T-helper 1 cell (primary cell): ENCODE measurements at places on chromosomes 7 and 10.

DNA sequence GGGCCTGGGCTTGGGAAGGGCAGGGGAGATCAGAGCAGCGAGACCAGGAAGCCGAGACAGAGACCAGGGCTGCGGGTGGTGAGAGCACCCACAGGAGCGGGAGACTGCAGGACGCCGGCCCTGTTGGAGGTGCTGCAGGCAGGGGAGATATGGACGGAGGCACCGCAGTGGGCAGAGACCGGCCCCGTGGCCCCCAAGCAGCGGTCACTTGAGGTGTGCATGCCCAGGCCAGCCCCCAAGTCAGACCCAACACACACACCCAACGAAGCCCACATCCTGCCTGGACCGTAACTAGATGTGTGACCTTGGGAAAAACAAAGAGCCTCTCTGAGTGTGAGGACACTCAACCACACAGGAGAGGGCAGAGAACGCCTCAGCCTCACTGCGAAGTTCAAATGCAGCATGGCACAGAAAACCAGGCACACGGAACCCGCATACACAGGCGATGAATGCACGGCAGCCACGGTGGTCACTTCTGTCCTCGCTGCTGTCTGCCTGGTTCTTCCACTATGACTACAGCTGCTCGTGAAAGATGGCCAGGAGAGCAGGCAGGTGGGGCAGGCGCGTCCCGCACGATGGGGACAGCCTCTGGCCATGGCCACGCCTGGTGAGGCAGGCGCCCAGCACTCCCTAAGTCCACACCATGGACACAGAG, 214.7 kb downstream of the MAD1L1 start:
- DNase-seq, result peak; percentile 1

- no peak for DNase-seq
Observed at GRCh38 chr10:19828278-19829049, 12.2 kb downstream of the PLXDC2 start.

GRCh38 chr10:70913191-70913892, 25.0 kb upstream of the PCBD1 start:
- no peak for DNase-seq

DNA sequence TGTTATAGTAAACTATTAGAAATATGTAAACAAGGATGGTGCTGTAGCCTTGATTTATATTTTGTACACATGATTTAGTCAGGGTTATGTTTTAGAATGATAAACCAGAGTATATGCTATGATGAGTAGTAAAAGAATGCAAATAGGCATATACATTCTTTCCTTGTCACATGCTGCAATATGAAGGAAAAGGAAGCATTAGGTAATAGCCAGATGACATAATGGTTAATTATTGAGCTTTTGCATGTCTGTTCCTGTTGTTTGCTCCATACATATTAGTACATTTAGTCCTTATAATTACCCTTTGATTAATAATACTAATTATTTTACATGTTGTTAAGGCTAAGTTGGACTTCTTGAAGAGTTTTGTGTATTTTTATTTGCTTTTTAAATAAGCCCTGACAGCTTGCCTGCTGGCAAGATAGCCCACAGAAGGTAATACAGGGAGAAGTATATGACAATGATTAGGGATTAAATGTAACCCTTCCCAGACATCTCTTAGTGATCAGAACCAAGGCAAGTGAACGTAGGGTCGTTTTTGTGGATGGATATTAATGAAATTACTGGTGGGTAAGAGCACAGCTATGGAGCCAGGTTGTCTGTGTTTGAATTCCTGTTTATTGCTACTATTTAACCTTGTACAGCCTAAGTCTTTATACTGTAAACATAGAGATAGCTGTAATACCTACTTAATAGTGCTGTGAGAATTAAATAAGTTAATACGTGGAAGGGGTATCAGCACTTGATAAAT, 68.4 kb downstream of the PHTF2 start:
- DNase-seq, result no peak

- no peak for DNase-seq
Observed at GRCh38 chr10:124063750-124064603, 29.4 kb downstream of the CHST15 start.

DNA sequence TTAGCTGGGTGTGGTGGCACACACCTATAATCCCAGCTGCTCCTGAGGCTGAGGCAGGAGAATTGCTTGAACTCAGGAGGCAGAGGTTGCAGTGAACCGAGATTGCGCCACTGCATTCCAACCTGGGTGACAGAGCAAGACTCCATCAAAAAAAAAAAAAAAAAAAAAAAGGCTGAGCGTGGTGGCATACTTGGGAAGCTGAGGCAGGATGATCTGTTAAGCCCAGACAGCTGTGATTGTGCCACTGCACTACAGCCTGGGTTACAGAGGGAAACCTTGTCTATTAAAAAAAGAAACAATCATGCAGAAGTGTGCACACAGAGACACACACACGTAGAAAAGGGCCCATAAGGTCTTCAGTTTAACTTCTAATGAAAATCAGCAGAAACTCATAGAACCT, 150.6 kb downstream of the TPST1 start:
- no peak for DNase-seq

GRCh38 chr10:22315455-22316285, 518 bp upstream of the COMMD3 start:
- DNase-seq, result no peak

DNA sequence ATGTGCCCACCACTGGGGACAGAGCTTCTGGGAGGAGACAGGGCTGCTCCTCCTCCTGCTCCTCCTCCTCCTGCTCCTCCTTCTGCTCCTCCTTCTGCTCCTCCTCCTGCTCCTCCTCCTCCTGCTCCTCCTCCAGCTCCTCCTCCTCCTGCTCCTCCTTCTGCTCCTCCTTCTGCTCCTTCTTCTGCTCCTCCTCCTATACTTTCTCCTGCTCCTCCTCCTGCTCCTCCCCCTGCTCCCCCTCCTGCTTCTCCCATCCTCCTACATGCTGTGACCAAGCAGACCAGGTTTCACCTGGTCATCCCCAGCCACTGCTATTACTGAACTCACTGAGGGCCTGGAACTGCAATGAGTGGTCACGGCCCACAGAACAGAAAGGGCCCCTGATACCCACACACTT, 154.0 kb upstream of the PPP2R2D start:
- DNase-seq, result no peak

- no peak for DNase-seq
Observed at GRCh38 chr10:62244088-62244487, 24.6 kb downstream of the RTKN2 start.

DNA sequence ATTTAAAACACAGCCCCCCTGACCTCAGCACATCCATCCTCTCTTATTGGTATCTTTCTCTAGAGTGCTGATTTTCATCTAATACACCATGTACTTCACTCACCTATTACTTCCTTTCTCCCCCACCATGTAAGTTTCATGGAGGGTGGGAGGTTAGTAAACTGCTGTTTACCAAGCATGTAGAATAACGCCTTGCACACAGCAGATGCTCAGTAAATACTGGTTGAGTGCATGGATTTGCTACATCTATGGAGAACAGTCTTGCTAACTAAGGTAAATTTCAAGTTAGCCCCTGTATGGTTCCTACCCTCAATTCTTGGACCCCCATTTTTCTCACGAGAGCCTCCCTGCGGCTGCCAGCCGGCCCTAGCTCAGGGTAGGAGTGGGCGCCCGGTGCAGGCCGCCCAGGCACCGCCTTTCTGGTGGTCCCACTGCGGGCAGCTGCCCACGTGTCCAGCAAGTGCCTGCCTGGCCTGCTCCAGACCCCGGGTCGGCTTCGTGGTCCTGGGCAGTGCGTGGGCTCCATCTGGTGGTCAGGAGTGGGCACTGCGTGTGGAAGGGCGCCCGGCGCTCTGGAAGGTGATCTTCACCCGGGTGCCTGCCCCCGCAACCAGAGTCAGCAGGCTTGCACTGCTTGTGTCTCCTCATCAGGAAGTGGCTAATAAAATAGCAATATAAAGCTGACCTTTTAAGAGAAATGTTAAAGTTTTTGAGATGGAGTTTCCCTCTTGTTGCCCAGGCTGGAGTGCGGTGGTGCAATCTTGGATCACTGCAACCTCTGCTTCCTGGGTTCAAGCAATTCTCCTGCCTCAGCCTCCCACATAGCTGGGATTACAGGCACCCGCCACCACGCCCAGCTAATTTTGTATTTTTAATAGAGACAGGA, 63.4 kb upstream of the DNAJB6 start:
- peak; percentile 58 for DNase-seq

- DNase-seq, result no peak
Observed at GRCh38 chr10:30431435-30431911, 2.5 kb upstream of the MAP3K8 start.

GRCh38 chr7:114574384-114574783, 159.8 kb downstream of the FOXP2 start:
- no peak for DNase-seq

- no peak for DNase-seq
Observed at GRCh38 chr10:1287971-1288401, 231.8 kb downstream of the WDR37 start.

DNA sequence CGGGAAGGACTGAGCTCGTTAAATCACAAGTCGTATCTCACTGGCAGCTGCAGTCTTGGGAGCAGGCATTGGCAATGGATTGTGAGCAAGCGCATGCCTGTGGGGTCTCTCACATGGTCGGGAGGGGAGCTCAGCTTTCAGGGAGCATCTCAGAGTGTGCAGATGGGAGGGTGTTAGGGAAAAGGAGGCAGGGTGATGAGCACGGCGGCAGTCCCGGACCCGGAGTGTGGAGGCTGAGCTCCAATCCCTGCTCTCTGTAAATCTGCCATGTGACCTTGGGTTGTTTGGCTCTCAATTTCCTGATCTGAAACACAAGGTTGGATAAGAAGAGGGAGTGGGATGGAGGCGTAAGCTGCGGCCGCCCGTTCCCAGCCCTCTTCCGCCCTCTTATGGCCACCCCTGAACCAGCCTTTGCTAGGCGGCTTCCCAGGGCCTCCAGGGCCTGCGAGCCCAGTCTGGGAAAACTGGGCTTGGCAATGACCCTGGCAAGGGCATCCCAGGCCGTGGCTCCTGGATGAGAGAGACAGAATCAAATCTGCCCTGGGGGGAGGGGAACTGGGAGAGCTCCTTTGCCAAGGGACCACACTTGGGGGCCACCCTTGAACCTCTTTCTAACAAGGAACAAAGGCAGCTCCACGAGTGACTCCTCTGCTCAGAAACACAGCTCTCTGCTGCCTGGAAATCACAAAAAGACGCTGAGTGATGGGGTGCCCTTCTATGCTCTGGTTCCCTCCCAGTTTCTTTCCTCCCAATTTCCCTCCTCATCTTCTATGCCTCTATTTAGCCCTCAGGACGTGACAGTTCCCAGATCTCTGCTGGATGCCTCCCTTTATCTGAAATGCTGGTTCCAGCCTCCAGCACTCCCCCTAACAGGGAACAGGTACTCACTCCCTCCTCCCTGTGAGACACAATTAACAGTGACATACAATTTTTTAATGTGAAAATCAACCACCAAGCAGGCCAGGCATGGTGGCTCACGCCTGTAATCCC, 41.7 kb upstream of the LOXL4 start:
- DNase-seq, result no peak

DNA sequence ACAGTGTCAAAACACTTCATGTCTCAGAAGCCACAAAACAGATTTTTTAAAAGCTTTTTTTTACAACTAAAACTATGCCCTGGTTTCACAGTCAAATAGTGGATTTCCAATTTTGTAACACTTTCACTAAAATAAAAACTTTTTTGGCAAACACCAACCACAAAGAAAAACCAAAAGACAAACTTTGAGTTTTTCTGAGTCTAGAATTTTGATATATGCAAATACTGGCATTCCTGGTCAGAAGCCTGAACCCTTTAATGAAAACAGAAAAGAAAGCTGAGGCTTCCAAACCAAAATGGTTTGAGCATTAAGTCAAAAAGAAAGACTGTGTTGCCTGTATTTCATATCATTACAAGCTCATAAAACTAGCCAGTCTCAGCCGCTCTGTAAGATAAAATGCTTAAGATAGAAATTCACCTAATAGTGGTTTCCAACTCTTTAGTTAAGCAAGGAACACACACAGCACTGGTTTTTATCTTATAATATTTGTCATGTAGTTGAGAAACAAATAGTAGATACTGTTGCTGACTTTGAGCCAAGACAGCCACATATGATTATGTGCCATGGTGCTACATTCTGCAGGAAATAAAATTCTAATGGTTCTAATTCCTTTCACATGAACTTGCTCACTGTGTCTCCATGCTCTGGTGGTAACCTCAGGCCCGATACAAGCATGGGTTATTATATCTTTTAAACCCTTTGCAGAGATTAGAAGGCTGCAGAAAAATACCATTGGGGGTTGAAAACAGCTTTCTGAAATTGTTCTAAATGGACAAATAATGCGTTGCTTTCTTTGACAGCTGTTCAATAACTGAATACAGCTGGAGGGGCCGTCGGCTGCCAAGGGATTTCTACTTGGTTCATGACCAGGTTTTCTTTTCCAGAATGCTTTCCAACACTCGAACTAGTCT, 49.4 kb downstream of the FAM171A1 start:
- no peak for DNase-seq

- DNase-seq, result peak; percentile 59
Observed at GRCh38 chr7:2521952-2522591, 2.5 kb downstream of the LFNG start.

- no peak for DNase-seq
Observed at GRCh38 chr10:111725050-111725449, 458.5 kb downstream of the GPAM start.

DNA sequence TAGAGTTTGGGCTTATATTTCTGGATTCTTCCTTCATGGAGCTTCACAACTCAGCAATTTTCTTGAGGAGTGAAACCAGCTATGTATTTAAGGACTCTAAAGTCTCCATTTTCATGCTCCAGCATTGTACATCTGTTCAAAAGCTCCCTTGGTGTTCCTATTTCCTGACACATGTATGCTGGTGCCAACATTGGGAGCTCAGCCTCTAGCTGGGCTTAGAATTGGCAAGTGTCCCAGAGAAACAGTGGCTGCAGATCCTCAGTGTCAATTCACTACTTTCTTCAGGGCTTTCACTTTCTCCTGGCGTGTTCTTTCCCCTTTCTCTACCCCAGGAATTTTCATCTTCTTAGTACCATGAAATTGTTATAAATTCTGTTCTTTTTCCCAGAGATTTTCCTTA, 103.1 kb downstream of the ZNF467 start:
- DNase-seq, result no peak

GRCh38 chr7:121938429-121938996, 65.6 kb downstream of the PTPRZ1 start:
- no peak for DNase-seq

GRCh38 chr7:84139986-84140729, 54.4 kb downstream of the SEMA3A start:
- no peak for DNase-seq

DNA sequence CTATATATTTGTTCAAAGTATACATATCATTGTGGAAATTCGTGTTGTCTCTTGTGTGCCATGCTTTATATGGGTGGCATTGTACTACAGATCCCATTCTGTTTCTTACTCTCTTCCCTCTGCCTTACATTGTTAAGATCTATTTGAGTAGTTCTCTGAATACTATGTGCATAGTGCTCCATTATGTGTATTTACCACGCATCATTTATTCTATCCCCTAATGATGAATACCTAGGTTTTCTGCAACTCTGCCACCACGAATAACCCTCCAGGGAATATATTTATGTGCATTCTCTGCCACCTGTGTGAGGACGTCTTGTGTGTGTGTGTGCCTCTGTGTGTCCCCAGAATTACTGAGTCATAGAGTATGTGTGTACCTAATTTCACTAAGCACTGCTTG, 431.2 kb upstream of the C7orf33 start:
- no peak for DNase-seq
